Stimulated activated CD4-positive, alpha-beta T cell treated with anti-CD3 and anti-CD28 coated beads, Interleukin-1b, Interleukin-23, amount 100 ng/mL, for 4 hours (primary cell): ENCODE measurements at places on chromosomes 11 and 22.

DNA sequence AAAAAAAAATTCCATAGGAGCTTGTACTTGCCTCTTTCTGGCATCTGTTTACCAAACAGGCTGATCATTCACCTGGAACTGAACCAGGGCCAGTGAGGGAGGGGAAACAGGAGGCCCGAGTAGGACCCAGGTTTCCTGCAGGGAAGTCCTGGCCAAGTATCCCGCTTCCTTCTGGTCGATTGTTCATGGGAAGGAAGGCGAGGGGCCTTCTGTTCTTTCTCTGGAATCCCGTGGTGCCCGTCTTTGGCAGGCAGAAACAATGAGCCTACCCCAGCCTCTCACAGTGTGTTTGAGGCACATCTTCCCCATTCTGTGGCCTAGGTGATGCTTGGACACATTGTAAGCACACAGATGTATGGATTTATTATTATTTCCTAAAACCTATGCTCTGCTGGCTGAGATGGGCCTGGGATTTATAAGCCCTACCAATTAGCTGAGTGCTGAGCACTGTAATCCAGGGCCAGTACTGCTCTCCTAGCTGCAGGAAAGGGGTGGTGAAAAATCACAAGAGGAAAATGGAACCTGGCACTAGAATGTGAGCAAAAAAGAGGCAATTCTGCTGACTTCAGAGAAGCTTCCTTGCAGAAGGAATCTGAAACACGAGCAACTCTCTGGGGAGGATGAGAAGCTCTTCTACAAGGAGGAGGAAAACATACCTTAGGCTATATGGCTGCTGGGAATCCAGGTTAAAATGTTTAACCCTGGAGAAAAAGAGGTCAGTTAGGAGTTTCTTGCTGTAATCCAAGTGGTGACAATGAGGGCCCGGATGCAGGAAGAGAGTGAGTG, 53.5 kb downstream of the PRR5L start:
- no peak for DNase-seq

GRCh38 chr22:20761536-20761935, 12.4 kb upstream of the SERPIND1 start:
- no peak for DNase-seq

DNA sequence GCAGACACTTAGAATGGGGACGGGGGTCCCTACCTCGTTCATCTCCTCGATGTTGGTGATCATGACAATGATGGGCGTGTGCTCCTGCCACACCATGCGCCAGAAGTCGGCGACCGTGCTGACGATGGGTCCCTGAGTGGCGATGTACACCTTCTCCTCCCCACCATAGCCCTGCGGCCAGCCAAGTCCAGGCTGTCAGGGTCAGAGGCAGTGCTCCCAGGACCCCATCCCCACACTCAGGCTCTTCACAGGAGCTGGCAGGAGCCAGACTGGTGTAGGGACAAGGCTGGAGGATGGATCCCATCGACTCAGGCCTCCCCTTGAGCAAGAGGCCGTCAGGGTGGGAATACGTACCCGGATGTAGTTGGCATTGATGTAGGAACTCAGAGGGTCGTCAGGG, 7.2 kb upstream of the IGSF22 start:
- DNase-seq: no peak

- no peak for DNase-seq
These were observed 2.1 kb downstream of the CABP2 start for GRCh38 chr11:67520856-67521824.

DNA sequence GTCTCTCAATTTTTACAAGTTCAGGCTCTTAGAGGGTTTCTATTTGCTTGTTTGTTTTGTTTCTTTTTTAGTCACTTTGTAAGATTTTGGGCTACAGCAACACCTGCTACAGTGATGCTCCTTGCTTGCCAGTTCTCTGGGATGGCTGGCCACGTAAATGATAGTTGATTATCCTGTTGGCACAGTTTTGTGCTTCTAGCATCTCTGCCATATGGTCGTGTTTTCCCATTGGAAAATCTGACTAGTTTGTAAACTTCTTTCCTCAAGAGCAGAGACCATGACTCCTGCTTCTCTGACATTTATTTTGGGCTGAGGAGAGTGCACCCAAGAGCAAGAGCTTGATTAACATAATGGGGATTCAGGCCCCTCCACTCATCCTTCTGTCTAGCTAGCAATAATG, 1621.6 kb upstream of the RAG2 start:
- no peak for DNase-seq

- no peak for DNase-seq
These were observed 202.1 kb downstream of the ADAMTS15 start for GRCh38 chr11:130650456-130651030.

GRCh38 chr11:62850911-62851806, 11.8 kb upstream of the WDR74 start:
- no peak for DNase-seq

GRCh38 chr22:39292031-39292462, 27.4 kb downstream of the RPL3 start:
- no peak for DNase-seq

DNA sequence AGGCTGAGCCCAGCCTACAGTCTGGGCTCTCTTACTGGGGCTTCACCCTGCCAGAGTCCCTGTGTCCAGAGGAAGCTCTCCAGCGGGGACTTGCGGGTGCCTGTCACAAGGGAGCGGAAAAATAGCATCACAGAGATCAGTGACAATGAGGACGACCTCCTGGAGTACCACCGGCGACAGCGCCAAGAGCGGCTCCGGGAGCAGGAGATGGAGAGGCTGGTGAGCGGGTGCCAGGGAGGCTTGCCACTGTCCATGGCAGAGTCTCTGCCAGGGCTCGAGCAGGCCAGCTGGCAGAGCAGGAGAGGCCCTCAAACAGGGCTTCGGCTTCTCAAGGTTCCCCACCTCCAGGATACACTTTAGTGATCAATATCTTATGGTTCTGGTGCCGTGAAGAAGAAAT, 21.0 kb downstream of the PHLDB1 start:
- no peak for DNase-seq

DNA sequence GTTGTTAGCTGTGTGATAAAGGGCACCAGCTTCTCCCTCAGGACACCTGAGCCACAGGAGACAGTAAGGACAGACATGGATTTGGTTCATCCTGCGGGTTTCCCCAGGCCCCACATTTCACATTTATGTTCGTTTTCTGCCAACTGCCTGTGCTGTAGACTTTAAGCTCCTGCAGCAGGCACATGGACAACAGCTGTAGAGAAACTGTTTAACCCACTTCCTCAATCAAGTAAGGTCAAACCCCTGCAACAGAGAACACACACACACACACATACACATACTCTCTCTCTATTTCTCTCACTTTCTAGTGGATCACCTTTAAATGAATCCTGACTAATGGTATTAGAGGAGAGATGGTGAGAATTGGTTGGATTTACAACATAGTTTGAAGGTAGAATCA, 90.7 kb downstream of the C11orf87 start:
- no peak for DNase-seq

GRCh38 chr22:42902875-42903510, 45.9 kb upstream of the ARFGAP3 start:
- DNase-seq: no peak

DNA sequence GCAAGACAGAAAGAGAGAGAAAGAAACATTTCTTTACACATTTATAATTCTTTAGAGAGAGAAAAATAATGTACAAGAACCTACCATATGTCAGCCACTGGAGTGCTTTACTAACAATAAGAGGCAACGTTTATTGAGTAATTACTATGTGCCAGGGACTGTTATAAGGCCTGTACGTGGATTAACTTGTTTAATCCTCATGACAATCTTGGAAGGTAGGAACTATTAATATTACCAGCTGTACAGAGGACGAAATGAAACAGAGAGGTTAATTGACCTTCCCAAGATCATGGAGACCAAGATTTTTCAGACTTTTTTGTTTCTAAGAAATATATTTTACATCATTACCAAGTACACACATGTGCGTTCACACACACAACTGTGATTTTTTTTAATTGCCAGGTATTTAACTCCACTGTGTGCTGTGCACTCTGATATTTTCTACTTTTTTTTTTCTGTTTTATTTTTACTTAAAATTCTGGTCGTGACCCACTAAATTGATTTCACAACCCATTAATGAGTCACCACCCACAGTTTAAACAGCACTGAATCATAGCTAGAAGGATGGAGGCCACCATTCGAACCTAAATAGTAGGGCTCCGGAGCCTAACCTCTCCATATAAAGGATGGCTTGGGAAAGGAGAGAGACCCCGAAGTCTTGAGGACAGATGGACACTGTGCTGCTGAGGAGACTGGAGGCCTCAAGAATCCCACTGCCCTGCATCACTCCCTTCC, 21.4 kb downstream of the CREB3L1 start:
- DNase-seq: no peak

DNA sequence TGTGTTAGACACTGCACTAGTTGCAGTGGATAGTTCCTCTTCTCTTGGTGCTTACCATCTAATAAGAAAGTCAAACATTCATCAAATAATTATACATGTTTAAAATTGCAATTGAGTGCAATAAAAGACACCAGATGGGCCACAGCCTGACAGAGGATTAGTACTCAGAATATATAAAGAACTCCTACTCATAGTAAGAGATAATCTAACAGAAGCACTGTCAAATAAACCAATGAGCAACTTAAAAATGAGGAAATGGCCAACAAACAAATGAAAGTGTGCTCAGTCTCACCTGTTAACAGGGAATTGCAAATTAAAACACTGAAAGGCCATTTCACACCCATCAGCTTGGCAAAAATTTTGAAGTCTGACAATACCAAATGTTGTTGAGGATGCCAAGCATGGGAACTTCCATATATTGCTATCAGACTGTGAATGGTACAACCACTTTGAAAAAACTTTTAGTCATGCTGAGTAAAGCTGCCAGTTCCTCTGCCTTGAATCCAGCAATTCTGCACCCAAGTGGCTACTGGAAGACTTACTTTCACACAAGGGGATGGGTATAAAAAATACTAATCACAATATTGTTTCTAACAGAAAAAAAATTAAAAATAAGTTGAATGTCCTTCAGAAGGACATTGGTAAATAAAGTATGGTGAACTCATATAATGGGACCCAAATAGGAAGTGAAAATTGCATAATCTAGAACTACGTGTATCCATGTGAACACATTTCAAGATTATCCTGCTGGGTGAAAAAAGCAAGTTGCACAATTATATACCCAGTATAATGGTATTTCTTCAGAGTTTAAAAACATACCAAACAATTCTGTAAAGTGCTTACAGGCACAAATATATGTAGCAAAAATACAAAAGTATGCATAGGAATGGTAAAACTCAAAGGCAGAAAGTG, 41.4 kb upstream of the CREB3L1 start:
- no peak for DNase-seq

DNA sequence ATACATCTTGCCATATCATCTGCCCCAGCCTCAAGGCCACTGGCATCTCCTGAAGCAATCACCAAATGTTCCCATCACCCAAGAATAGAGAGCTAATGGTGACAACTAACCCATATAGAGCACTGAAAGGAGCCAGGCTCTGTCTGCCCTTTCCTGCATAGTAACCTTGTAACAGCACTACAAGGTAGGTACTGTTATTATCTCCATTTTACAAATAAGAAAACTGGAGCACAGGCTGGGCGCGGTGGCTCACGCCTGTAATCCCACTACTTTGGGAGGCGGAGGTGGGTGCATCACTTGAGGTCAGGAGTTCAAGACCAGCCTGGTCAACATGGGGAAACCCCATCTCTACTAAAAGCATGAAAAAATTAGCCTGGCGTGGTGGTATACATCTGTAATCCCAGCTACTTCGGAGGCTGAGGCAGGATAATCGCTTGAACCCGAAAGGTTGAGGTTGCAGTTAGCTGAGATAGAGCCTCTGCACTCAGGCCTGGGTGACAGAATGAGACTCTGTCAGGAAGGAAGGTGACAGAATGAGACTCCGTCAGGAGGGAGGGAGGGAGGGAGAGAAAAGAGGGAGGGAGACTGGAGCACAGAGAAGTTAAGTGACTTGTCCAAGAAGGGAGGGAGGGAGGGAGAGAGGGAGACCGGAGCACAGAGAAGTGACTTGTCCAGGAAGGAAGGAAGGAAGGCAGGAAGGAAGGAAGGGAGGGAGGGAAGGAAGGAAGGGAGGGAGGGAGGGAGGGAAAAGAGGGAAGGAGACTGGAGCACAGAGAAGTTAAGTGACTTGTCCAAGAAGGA, 2.2 kb downstream of the SLC35F2 start:
- no peak for DNase-seq

DNA sequence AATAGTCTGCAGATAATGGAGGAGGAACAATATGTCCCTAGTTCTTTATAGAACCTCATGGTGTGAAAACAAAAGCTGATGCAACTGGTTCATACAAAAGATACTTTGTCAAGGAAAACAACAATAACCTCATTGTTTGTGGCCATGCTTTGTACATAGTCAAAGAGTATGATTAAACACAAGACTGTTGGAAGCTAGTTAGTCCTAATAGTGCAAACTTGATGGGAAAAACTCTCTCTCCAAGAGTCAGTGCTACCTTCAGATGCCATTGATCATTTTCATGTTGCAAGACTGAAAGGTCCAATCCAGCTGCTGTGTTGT, 20.1 kb upstream of the PLAAT2 start:
- DNase-seq: no peak

DNA sequence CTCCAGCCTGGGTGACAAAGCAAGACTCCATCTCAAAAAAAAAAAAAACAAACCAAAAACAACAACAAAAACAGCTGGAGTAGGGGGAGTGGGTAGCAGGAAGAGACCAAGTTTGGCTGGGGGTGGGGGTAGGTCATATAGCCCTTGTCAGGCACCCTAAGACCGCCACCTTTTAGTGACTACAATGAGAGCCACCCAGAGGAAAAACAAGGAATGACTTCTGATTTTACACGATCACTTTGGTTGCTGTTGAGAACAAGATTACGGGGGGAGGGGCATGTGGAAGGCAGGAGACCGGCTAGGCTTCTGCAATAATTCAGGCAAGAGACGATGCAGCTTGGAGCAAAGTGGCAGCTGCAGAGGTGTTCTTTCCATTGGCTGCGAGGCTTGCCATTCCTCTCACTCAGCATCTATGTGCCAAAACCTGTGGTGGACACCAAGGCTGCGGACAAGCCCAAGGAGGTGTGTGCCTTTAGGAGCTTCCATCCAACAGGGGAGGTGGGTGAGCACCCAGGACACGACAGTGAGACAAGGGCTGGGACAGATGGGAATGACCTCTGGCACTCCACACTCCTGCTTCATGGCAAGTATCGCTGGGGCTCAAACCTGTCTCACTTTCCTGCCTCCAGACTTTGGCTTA, 1.7 kb downstream of the RPS19BP1 start:
- DNase-seq: no peak

DNA sequence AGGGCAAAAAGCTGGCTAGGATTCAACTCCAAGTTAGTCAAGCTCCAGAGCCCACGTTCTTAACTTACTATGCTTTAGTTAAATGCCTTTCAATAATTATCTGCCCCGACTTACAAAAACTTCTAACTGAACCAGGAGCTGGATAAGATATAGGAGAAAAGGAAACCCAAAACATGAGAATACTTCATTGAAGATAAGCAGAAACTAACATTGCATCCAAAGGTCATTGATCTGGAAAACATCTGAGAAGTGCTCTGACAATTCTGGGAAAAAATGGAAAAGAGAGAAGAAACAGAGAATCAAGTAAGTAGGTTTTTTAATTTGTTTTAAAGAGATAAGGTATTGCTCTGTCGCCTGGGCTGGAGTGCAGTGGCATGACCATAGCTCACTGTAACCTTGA, 27.2 kb downstream of the ACAT1 start:
- DNase-seq: no peak
